ENCODE measurements at places on chromosomes 12 and 14. TPM values are rescaled to one million over a fixed set of nuclear protein-coding genes. Genes with fewer than 3 reads are reported as not detected.

The MRPL42 gene
- total RNA-seq = 29.0 TPM

The KCNK13 gene
- not detected for total RNA-seq

The CFAP73 gene
- total RNA-seq = not detected

The CD9 gene
- 19.4 TPM for total RNA-seq

The TNFRSF1A gene
- 228 TPM for total RNA-seq

The BMP4 gene
- 6.8 TPM for total RNA-seq

The STAC3 gene
- total RNA-seq = 0.36 TPM

The ABCC9 gene
- 28.3 TPM for total RNA-seq

The LGR5 gene
- not detected for total RNA-seq

The SRGAP1 gene
- 26.1 TPM for total RNA-seq

The DNAH10 gene
- 0.72 TPM for total RNA-seq

GRCh38 chr12:129269756-129270495, 416.6 kb downstream of the GLT1D1 start:
- H3K4me1 ChIP-seq = no peaks in the 10 kb centered on the region
- H3K36me3 ChIP-seq = no peaks in the 10 kb centered on the region
- DNase-seq = no peak
- no peak overlapping the region for H3K4me3 ChIP-seq
- H3K27me3 ChIP-seq = no peaks in the 10 kb centered on the region
- no peak overlapping the region for H3K27ac ChIP-seq

GRCh38 chr14:20956376-20956976, 1.2 kb downstream of the RNASE2 start:
- no peaks in the 10 kb centered on the region for H3K4me1 ChIP-seq
- DNase-seq = no peak
- no peak overlapping the region for H3K4me3 ChIP-seq
- H3K27ac ChIP-seq = no peak overlapping the region
- no peaks in the 10 kb centered on the region for H3K36me3 ChIP-seq
- no peaks in the 10 kb centered on the region for H3K27me3 ChIP-seq

- H3K27ac ChIP-seq = no peak overlapping the region
- no peaks in the 10 kb centered on the region for H3K36me3 ChIP-seq
- no peaks in the 10 kb centered on the region for H3K4me1 ChIP-seq
Measured at GRCh38 chr14:30235485-30235884, 307.8 kb upstream of the PRKD1 start.

GRCh38 chr14:92789457-92790089, 4.5 kb upstream of the GOLGA5 start:
- no peaks in the 10 kb centered on the region for H3K36me3 ChIP-seq
- no peak overlapping the region for H3K4me3 ChIP-seq
- no peak for DNase-seq
- no peaks in the 10 kb centered on the region for H3K27me3 ChIP-seq
- no peak overlapping the region for H3K27ac ChIP-seq

GRCh38 chr12:84036912-84037311, 875.7 kb downstream of the SLC6A15 start:
- H3K4me3 ChIP-seq = no peak overlapping the region
- no peaks in the 10 kb centered on the region for H3K4me1 ChIP-seq
- DNase-seq = no peak
- H3K27me3 ChIP-seq = no peaks in the 10 kb centered on the region
- H3K27ac ChIP-seq = no peak overlapping the region
- H3K36me3 ChIP-seq = no peaks in the 10 kb centered on the region

DNA sequence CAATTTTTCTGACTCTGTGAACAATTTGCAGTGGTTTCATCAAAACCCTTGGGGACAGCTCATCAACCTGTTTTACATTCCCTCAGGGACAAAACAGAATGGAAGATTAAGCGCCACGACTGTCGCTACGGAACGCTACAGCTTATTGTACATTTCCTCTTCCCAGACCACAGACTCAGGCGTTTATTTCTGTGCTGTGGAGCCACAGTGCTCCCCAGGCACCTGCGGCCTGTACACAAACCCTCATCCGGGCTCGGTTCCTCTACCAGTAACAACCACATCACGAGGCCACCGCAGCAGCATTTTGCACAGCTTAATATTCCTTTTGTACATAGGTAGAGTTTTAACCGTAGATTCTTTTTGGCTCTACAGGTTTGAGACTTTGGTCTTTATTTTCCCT, 397.4 kb upstream of the OR4E1 start:
- no peak overlapping the region for H3K27ac ChIP-seq
- H3K36me3 ChIP-seq = no peaks in the 10 kb centered on the region
- no peak for DNase-seq
- H3K4me3 ChIP-seq = no peak overlapping the region
- H3K4me1 ChIP-seq = no peaks in the 10 kb centered on the region
- no peaks in the 10 kb centered on the region for H3K27me3 ChIP-seq

DNA sequence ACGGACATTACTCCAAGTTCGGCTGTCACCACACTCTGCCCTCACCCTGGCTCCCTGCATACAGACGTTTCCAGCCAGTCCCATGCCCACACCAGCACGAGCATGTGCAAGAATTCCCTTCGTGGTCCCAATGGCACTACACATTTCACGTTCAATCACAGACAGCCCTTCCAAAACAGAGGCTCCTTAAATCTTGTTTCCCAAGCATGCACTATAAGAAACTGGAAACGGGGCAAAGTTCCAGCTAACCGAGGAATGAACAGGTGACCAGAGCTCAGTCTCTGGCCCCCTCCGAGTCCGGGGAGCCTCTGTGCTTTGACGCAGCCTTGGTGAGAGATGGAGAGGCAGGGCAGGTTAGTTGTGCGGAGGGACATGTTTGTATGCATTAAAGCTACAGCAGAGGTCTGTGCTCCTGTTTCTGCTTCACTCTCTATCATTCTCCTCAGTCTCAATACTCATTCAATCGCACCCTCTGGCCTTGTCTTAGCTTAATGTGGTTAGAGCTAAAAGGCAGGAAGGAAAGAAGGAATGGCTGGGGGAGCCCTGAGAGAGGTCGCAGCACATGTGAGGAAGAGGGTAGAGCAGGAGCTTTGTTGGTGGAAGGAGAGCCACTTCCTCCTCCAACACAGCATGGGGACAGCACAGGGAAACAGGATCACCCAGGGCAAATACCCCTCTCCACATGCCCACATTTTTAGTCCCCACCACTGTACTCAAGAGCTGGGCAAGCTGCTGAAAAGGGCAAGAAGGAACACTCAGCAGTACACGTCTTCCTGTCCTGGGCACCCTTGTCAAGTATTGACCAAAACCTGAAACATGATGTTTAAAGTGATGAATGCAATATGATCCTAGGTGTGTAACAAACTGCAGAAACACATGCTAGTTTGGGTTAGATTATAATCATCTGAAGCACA, 12.2 kb upstream of the SELPLG start:
- no peak overlapping the region for H3K4me3 ChIP-seq
- H3K27me3 ChIP-seq = no peaks in the 10 kb centered on the region
- peaks cover 57% of the 10 kb centered on the region for H3K36me3 ChIP-seq
- peaks cover 56% of the 10 kb centered on the region for H3K4me1 ChIP-seq
- no peak overlapping the region for H3K27ac ChIP-seq

- no peaks in the 10 kb centered on the region for H3K36me3 ChIP-seq
- peaks cover 6% of the 10 kb centered on the region for H3K27me3 ChIP-seq
- H3K4me3 ChIP-seq = no peak overlapping the region
- H3K27ac ChIP-seq = no peak overlapping the region
- peak; percentile 55 for DNase-seq
Measured at GRCh38 chr14:103232831-103233319, 101.2 kb upstream of the EIF5 start.

GRCh38 chr14:56463271-56463890, 116.2 kb upstream of the TMEM260 start:
- no peak for DNase-seq
- no peak overlapping the region for H3K4me3 ChIP-seq
- H3K27ac ChIP-seq = no peak overlapping the region
- H3K4me1 ChIP-seq = no peaks in the 10 kb centered on the region
- H3K36me3 ChIP-seq = no peaks in the 10 kb centered on the region

DNA sequence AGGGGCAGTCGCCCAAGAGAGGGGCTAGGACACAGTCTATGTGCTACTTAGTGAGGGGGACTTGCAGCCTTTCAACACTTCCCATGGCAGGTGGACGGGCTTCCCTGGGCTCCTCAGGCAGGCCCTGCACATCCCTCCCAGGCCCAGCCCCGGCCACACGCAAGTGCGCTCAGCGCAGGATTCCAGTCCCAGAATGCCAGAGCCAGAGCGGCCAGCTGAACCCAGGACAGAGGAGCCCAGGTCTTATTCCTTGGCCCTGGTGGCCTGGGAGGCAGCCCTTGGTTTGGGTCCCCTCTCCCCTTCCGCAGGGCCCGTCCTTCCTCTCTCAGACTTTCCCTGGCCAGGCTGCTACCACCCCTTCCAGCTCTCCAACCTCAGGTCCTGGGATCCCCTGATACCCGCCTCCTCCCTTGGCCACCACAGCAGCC, 12.0 kb downstream of the DLK1 start:
- H3K4me3 ChIP-seq = no peak overlapping the region
- DNase-seq = peak; percentile 58
- H3K27me3 ChIP-seq = peaks cover 4% of the 10 kb centered on the region
- no peak overlapping the region for H3K27ac ChIP-seq
- H3K36me3 ChIP-seq = no peaks in the 10 kb centered on the region
- no peaks in the 10 kb centered on the region for H3K4me1 ChIP-seq

- no peak for DNase-seq
- H3K27me3 ChIP-seq = no peaks in the 10 kb centered on the region
- H3K36me3 ChIP-seq = no peaks in the 10 kb centered on the region
- H3K4me3 ChIP-seq = no peak overlapping the region
- no peak overlapping the region for H3K27ac ChIP-seq
Measured at GRCh38 chr12:44859998-44860689, 16.0 kb downstream of the NELL2 start.

DNA sequence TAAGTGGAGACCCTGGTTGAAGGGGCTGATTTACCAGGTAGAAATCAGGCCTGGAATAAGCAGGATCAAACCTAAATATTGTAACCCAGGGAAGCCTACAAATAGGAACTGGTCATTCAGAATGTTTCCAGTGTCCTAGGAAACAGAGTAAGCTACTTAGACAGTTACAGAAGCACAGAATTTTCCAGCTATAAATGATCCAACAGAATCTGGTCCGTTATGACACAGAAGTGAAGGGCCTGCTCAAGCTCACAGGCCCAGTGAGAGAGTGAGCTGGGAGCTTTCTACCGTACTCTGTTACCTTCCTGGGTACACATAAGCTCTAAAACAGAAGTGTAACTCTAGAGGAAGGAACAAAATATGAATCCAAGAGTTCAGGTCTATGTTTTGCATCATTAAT, 119.1 kb downstream of the TTC7B start:
- no peak overlapping the region for H3K4me3 ChIP-seq
- H3K27me3 ChIP-seq = no peaks in the 10 kb centered on the region
- no peak overlapping the region for H3K27ac ChIP-seq
- no peak for DNase-seq
- no peaks in the 10 kb centered on the region for H3K36me3 ChIP-seq

DNA sequence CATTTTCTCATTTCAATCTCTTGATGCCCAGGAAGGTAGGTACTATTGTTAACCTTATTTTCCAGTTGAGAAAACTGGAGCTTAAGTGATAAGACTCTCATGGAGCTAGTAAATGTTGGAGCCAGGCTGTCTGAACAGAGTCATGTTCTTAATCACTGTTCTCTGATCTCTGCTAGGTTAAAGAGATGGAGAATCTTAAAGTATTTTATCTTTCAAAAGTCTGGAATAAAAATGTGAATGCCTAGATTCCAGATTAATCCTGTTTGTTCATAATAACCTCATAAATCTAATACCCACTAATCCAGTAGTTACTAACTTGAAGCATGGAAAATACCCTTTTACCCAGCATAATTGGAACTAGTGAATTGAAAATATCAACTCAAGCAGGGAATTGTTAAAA, 341.0 kb upstream of the RGS6 start:
- peaks cover 76% of the 10 kb centered on the region for H3K4me1 ChIP-seq
- no peaks in the 10 kb centered on the region for H3K27me3 ChIP-seq
- no peak for DNase-seq
- H3K36me3 ChIP-seq = peaks cover 7% of the 10 kb centered on the region
- peak overlapping the region; percentile 37 for H3K4me3 ChIP-seq

- no peaks in the 10 kb centered on the region for H3K27me3 ChIP-seq
- DNase-seq = no peak
- H3K4me1 ChIP-seq = peaks cover 25% of the 10 kb centered on the region
- no peak overlapping the region for H3K4me3 ChIP-seq
Measured at GRCh38 chr12:46915836-46916235, 90.0 kb upstream of the SLC38A4 start.

GRCh38 chr14:34365309-34365915, 96.6 kb downstream of the SPTSSA start:
- H3K4me1 ChIP-seq = no peaks in the 10 kb centered on the region
- H3K36me3 ChIP-seq = no peaks in the 10 kb centered on the region
- H3K4me3 ChIP-seq = peak overlapping the region; percentile 37
- H3K27ac ChIP-seq = no peak overlapping the region
- no peaks in the 10 kb centered on the region for H3K27me3 ChIP-seq

DNA sequence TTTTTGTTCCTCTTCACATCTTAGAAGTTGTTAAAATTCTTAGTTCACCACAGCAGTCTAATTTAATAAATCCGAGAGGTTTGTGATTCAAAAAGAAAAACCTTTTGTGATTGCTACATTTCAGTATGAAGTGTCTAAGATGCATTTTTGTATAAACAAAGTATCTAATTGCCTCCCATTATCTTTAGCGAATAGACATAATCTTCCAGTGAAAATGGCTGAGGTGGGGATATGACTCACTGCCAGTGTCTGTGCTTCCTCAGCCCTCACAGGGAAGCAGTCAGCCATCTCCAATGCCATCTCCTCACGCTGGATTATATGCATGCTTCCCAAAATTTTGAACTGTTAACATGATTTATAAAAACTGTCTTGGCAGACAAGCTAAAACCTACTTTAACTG, 7.6 kb downstream of the GCH1 start:
- no peaks in the 10 kb centered on the region for H3K36me3 ChIP-seq
- no peak overlapping the region for H3K4me3 ChIP-seq
- peaks cover 11% of the 10 kb centered on the region for H3K4me1 ChIP-seq
- H3K27ac ChIP-seq = no peak overlapping the region
- no peak for DNase-seq

DNA sequence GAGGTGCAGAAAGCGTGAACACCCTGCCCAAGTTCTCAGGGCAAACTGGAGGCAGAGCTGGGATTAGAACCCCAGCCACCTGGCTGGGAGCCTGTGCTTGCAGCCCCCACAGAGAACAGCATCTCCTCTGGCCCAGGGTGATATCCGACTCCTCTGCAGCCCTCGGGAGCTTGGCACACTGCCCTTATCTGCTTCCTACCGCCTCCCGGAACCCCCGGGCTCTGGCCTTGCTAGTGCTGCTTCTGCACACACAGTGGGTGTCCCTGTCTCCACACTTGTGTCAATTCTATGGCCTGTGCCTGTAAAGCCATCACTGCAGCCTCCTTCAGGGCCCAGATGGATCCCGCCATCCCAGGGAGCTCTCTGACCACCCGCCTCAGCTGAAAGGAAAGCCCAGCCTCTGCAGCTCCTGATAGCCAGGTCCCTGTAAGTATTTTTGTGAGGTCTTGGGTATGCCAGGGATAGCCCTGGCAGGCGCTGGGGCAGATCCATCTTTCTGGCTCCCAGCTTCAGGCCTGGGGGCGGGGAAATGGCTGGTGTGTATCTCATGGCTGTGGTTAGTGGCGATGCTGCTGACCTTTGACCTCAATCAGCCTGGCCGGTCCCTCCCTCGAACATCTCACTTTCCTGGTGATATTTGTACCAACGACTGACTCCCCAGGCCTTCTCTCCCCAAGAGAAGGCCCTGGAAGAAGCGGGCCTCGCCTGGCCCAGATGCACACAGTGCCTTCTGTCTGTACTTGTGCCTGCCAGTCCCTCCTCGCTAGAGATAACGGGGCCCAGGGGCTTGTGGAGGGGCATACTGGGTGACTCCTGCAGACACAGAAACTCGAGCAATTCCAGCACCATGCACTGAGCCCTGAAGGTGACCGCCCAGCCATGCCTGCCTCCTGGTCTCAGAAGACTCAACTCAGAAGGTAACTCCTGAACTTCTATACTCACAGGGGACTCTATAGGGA, 183.8 kb downstream of the CALM1 start:
- H3K36me3 ChIP-seq = no peaks in the 10 kb centered on the region
- peaks cover 16% of the 10 kb centered on the region for H3K4me1 ChIP-seq
- no peak overlapping the region for H3K4me3 ChIP-seq
- H3K27me3 ChIP-seq = no peaks in the 10 kb centered on the region

Data from osteoblast (primary cell).